ENCODE measurements at places on chromosomes 1 and 21.

DNA sequence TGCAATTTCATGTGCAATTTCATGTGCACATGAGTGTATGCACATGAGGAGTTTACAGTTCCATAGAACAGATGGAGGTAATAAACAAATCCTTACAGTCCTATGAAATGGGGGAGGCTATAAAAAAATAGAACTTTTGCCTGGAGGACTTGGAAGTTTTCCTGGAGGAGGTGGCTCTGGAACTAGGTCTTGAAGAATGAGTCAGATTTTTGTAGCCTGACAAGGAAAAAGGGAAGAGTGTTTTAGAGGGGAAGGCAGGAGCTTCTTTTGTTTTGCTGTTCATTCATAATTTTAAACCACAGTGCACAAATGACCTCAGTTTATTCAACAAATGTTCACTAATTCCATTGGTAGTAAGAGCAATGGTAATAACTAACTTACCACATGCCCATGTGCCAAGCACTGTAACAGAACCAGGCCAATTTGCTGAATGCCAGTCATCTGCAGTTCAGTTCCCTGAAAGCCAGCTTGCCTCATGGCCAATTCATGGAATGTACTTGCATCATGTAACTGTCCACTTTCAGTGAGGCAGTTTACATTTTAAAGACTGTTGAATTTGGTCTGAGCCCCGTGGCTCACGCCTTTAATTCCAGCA is 2.7 kb downstream of the DIO1 start:
- DNase-seq = peak; percentile 59

DNA sequence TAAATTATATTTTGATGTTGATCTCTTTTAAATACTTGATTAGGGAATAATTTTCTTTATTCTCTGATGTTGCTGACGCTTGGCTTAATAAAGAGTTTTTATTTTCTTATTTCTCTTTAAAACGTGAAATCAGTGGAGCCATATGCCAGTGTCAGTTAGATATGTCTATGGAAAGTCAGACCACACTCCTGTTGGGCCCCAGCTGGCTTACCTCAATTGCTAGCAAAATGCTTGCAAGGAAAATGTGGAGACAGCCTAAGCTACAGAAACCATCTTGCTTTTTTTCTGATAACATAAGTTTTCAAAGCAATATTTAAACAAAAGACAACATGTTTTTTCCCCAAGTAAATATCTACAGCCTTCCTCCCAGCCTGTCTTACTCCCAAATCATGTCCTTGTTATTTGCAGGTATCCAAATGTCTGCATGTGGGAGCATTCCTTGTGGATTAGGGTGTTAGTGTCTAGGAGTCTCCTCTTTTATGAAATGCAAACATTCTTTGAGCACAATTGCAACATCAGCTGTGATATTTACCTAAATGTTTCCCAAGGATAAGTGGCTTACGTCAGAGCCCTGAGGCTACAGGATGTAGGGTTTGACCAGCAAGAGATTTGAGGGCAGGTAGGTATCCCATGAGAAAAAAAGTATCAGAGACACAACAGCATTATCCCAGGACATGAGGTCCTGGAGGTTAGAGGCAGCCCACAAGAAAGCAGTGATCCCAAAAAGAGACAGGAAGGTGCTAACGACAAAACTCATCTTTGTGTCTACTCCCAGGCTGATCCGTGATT is 117.2 kb upstream of the KCNJ15 start:
- peak; percentile 13 for DNase-seq

DNA sequence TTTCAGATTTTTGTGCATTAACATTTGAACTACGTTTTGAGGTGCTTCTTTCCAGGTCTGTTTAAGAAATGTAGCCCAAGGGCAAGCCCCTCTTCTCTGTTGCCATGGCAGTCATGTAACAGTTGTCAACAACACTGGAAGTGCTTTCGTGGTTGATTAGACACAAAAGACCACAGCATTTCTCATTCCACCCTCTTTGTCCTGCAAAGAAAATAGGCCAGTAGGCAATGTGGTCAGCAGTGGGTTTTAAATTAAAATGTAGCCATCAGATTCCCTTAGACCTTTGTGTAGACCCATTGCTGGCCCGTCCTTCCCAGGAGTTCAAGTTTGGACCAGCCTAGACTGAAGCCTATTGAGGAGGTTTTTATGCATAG is 35.4 kb downstream of the VANGL1 start:
- DNase-seq = no peak

GRCh38 chr21:39444421-39445180 is 977 bp downstream of the LCA5L start:
- peak; percentile 45 for DNase-seq

DNA sequence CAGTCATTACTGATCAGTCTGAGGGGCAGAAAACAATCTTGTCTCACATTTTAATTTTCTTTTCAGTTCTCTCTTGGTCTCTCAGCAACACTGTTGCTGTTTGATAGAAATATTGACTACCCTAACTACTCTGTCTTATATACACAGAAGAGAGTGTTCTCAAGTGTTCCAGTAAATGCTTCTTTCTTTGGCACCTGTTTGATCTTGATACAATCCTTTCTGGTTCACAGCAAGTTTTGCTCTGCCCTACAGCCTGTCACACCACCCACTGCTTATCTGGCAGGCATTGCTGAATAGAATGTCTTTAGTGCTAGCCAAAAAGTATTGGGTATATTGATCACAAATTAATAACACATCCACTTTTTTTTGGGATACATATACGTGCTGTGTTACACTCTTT is 75.7 kb upstream of the WLS start:
- DNase-seq = no peak

GRCh38 chr1:226560243-226560642 is 11.7 kb downstream of the STUM start:
- DNase-seq = no peak

GRCh38 chr1:25797939-25798338 is 2.1 kb upstream of the SELENON start:
- DNase-seq = no peak

GRCh38 chr1:234724516-234725176 is 114.7 kb upstream of the IRF2BP2 start:
- DNase-seq = no peak

GRCh38 chr1:210587566-210587965 is 258.9 kb downstream of the HHAT start:
- peak; percentile 72 for DNase-seq

DNA sequence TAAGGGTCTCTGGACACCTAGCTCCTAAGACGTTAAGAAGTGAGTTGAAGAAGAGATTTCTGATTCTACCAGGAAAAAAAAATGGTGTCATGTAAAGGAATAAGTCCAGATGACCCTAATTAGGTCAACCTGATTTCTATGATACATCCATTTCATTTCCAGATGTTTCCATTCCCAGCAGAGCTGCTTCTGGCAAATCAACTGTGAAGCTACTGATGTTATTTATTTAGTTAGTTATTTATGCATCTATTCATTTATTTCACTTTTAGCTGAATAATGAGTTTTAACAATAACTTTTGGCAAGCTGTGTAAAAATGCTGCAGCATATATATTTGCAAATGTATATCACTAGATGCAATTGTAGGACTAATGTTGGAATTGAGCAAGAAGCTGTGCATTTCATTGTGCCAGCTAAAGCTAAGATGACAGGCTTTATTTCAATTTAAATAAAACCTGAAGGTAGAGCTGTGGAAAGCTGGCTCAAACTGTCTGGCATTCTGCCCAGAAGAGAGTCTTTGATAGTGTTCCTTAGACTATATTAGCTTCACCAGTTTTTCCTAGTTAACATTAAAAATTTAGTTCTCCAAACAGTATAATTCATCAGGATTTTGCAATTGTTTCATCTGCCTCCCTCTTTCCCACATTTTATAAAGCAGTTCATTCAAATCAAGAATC is 1164.4 kb upstream of the ADGRL4 start:
- DNase-seq = no peak

GRCh38 chr1:54107131-54107530 is 45.7 kb downstream of the CDCP2 start:
- DNase-seq = peak; percentile 39

- DNase-seq = no peak
Observed at GRCh38 chr1:29674627-29675326, 438.5 kb downstream of the PTPRU start.

GRCh38 chr1:215079456-215079855 is 3.1 kb upstream of the KCNK2 start:
- no peak for DNase-seq

- DNase-seq = peak; percentile 23
Observed at GRCh38 chr1:210715072-210715471, 386.4 kb downstream of the HHAT start.

GRCh38 chr1:203351037-203351625 is at the start of gene FMOD:
TSS of gene FMOD (minus strand) at chr1:203351122. CDS start at chr1:203348270, 2,852 bp downstream.
- no peak for DNase-seq

- no peak for DNase-seq
Observed at GRCh38 chr1:90729504-90730242, 12.6 kb upstream of the BARHL2 start.

- no peak for DNase-seq
Observed at GRCh38 chr1:11245904-11246719, 16.2 kb downstream of the MTOR start.

- DNase-seq = no peak
Observed at GRCh38 chr1:184395937-184396480, 9.2 kb downstream of the C1orf21 start.

DNA sequence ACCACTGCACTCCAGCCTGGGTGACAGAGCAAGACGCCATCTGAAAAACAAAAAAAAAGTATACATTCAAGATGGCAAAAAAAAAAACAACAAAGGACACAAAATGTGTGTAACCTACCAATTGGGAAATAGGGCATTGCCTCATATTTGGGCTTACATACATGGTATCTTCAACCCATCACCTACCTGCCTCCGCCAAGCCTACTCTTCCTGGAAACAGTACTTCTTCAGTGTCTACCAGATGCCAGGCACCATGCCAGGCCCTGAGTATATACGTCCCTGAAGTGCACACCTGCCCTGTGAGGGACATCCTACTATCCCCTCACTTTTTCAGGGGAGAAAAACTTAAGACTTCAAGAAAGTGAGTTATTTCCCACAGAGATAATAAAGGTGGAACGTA is 160.2 kb downstream of the TOMM20 start:
- no peak for DNase-seq

DNA sequence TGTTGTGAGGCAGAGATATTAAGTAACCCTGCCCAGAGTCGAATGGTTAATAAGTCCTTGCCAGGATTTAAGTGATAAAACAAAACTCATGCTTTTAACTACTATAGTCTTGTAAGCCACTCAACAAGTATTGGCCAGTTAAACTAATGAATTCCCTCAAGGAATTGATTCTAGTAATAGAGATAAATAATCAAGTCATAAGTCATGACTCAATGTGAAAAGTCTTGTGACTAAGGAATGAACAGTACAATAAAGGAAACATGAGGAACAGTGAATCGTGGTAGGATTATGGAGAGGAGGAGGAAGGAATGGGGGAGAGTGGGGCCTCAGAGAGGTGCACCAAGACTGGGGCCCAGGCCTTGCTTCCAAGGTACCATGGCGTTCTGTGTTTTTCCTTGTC is 104.7 kb downstream of the FGGY start:
- no peak for DNase-seq

- no peak for DNase-seq
Observed at GRCh38 chr1:114134518-114134917, 19.2 kb downstream of the SYT6 start.

GRCh38 chr1:219324629-219325367 is 151.1 kb downstream of the LYPLAL1 start:
- peak; percentile 97 for DNase-seq

- DNase-seq = peak; percentile 49
Observed at GRCh38 chr1:248596615-248597014, 885 bp downstream of the OR2T10 start.

GRCh38 chr21:40766381-40766780 is 80.6 kb downstream of the DSCAM start:
- no peak for DNase-seq

DNA sequence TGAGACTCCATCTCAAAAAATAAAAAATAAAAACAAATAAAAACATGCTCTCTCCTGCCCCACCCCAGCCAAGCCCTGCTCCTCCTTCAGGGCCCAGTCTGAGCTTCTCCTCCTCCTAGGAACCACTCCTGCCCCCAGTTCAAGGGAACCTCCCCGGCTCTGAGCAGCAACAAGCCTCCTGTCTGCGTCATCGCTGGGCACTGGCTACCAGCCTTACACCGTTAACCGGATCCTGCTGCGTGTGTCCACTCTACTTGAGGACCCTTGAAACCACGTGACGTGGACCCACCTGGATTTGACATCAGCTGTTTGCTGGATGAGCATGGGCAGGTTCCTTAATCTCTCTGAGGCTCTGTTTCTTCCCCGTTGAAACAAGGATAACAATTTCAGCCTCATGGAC is 1.6 kb upstream of the TAS1R2 start:
- no peak for DNase-seq

GRCh38 chr1:174322202-174322862 is 125.4 kb upstream of the GPR52 start:
- no peak for DNase-seq

DNA sequence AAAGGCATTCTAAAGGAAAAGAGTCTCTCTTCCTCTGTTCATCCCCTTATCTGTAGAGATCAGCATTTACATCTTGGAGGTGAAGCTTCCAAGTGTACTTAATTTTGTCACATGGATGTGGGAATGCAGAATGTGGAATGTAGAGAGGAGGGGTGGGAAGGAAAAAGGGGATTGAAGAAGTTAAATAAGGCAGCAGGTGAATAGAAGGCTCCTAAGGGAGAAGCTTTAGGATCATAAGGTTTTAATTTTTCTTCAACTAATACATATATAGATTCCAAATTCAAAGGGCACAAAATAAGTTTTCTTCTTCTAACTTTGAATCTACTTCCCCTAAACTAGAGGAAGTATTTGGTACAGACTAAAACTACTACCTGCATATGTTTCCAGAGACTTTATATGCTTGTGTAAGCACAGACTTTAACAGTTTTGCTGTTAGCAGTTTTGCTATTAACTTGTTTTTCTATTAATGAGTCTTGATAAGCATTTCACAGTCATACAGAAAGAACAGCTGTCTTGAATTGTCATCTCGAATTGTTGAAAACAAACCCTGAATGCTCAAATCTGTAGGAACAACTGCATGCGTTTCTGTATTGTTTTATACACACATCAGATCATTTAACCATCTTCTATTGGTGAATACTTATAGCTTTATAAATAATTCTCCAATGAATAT is 12.7 kb downstream of the TENT5C start:
- no peak for DNase-seq

DNA sequence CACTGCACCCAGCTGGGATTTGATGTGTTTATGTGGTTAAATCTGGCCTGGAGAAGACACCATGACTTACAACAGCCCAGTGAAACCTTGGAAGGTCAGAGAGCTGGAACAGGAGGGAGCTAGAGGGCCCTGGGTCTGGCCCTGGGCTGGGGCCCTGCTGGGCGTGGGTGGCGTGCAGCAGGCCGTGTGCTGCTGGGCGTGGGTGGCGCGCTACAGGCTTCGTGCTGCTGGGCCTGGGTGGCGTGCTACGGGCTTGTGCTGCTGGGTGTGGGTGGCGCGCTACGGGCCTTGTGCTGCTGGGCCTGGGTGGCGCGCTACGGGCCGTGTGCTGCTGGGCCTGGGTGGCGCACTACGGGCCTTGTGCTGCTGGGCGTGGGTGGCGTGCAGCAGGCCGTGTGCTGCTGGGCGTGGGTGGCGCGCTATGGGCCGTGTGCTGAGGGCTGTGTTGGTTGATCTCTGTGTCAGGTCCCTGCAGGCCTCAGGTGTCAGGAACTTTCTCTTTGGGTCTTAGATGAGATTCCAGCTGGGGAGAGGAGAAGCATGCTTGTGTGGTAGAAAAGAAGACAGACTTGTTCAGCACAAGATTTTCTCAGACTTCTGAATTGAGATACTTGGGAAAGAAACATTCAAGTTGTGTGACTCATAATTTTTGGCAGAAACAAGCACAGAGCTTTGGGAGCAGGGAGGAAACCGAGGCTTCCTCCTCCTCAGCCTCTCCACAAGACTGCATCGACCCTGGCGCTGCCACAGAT is 66.0 kb downstream of the COL18A1 start:
- DNase-seq = peak; percentile 88

GRCh38 chr1:241695246-241696171 is 43.4 kb downstream of the WDR64 start:
- DNase-seq = peak; percentile 49

Measured in A172 (cell line).